ENCODE measurements at places on chromosomes 4 and X.
A peak's percentile ranks its signal among the peaks of the same experiment; 100 is the strongest.

- DNase-seq, result no peak
Observed at GRCh38 chr4:175385797-175386196, 426.3 kb downstream of the GPM6A start.

DNA sequence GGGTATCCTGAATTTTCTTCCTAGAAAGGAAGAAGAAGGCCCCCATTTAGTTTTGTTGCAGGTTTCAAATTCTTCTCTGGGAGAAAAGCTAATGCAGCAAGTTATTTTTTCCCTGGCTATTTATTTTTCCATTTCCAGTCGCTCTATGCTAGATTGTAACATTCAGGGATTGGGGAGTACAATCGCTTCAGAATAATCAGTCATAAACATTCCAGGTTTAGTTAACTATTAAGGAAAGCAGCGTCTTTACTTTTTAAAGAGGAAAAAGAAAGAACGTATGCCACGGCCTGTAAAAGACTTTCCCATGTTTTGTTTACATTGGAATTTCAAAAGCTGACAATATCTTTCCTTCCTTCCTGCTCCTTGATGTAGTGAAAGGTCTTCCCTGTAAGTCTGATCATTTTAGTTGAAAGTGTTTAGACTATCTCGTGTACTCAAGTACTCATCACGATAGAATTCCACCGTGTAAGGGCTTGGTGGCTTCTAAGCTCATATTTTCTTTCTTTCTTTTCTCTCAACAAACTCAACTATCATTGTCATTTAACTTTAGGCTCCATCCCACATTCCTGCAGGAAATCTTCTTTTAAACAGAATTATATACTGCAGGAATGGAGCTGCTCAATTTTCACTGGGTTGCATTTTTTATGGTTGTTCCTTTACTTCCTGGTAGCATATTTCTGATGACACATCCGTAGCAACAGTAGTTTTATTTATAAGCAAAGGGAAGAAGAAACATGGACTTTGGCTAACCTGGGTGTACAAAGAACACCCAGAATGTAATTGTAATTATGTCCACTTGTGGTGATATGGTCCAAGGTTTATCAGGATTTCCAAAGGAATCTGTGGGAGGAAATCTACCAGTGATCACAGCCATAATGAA lies 213.1 kb upstream of the FAT1 start:
- peak; percentile 53 for DNase-seq

- DNase-seq, result no peak
Observed at GRCh38 chr4:19319607-19320006, 932.1 kb upstream of the SLIT2 start.

- no peak for DNase-seq
Observed at GRCh38 chr4:108556588-108557200, 63.7 kb upstream of the RPL34 start.

DNA sequence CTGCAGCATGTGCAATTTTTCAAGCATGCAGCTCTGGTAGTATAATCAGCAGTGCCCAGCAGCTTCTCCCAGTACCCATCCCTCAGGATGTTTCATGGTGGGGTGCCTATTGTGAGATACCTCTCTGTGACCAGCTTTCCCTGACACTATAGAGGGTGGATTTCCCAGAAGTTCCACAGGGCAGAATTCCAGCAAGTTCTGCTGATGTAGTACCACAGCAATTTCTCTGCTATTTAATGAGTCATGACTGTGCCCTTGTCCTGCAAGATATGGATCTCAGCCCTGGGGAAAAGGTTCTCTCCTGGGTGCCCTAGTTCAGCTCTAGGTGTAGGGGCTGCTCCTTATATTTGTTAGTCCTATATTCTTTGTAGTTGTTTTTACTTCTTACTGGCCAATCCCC lies 174.8 kb downstream of the ENOX2 start:
- DNase-seq, result no peak
